ENCODE measurements at places on chromosomes 6 and 20.

GRCh38 chr6:150729188-150729748 is 129.6 kb downstream of the PLEKHG1 start:
- DNase-seq, result no peak

- no peak for DNase-seq
These were observed 1.2 kb upstream of the ACSS1 start for GRCh38 chr20:25058847-25059810.

- no peak for DNase-seq
These were observed 50.5 kb upstream of the GCM1 start for GRCh38 chr6:53199156-53199555.

GRCh38 chr20:17797161-17797560 is 97.4 kb downstream of the BANF2 start:
- DNase-seq, result no peak

DNA sequence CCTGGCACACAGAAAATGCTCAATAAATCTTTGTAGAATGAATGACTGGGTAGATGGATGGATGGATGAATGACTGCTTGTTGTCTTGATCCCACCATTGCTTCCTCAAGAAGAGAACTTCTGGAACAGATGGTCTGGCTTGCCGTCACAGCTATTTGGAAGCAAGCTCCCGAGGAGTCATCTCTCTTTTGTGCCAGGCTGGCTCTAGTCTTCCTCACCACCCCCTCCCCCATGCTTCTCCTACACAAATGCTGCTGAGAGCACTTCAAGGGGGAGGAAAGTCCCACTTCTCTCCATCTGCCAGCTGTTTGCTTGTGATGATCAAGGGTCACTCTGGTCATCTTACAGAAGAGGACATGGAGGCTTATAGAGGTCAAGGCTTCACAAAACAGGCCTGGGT is 11.6 kb upstream of the KCNG1 start:
- no peak for DNase-seq

GRCh38 chr20:14609328-14610221 is 272.2 kb upstream of the FLRT3 start:
- no peak for DNase-seq

DNA sequence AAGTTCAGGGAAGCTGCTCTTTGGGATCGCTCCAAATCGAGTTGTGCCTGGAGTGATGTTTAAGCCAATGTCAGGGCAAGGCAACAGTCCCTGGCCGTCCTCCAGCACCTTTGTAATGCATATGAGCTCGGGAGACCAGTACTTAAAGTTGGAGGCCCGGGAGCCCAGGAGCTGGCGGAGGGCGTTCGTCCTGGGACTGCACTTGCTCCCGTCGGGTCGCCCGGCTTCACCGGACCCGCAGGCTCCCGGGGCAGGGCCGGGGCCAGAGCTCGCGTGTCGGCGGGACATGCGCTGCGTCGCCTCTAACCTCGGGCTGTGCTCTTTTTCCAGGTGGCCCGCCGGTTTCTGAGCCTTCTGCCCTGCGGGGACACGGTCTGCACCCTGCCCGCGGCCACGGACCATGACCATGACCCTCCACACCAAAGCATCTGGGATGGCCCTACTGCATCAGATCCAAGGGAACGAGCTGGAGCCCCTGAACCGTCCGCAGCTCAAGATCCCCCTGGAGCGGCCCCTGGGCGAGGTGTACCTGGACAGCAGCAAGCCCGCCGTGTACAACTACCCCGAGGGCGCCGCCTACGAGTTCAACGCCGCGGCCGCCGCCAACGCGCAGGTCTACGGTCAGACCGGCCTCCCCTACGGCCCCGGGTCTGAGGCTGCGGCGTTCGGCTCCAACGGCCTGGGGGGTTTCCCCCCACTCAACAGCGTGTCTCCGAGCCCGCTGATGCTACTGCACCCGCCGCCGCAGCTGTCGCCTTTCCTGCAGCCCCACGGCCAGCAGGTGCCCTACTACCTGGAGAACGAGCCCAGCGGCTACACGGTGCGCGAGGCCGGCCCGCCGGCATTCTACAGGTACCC is at the start of gene ESR1:
Gene ESR1 (plus strand): TSS at position 170 of the 858 bp plus-strand sequence. CDS start 231 bp downstream, at position 401.
- no peak for DNase-seq

DNA sequence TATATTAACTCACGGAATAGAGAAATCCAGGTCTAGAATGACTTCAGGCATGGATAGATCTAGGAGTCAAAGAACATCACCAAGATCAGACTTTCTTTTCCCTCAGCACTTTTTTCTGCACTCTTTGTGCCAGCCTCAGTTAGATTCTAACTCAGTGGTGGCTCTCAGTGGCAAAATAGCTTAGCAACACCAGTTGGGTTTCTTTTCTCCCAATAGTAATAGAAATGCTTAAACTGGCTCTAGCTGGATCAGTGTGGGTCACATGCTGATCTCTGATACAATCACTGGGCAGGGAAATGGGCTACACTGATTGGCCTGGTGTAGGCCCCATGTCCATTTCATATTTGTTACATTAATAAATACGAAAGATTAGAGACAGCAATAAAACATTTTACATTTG is 44.2 kb upstream of the ARFGEF2 start:
- DNase-seq, result no peak

- DNase-seq, result no peak
These were observed 57.3 kb upstream of the SGK1 start for GRCh38 chr6:134375220-134375580.

DNA sequence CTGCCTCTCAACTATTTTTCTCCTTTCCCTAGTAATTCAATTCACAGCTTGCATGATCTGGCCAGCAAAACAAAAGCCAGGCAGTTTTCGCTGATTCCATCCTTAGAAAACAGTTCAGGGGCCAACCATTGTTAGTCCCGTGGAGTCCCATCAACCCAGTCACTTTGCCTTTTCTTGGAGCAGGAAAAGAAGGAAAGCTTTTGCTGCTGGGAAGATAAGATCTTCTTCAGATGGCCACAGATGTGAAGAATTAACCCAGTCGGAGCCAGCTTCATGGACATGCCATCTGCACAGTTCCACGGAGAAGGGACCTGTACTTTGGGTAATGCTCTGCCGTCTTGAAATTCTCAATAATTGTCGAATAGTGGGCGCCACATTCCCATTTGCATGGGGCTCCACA is 76.9 kb upstream of the TSHZ2 start:
- no peak for DNase-seq

DNA sequence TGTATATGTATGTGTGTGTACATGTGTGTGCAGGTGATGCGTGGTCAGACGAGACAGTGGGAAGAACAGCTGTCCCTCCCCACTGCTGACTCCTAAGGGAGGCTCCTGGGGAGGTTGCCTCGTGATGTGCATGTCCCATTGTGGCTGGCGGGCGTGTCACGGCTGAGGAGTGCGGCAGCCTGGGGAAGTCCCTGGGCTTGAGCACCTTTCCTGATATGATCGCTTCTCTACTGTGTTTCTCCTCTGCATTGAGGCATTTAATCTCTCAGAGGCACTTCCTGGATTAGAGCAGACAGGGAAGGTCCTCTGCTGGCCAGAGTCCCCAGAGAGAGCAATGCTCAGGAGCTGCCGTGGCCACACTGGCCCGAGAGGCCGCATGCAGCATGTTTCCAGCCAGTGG is 11.4 kb downstream of the NPBWR2 start:
- no peak for DNase-seq

DNA sequence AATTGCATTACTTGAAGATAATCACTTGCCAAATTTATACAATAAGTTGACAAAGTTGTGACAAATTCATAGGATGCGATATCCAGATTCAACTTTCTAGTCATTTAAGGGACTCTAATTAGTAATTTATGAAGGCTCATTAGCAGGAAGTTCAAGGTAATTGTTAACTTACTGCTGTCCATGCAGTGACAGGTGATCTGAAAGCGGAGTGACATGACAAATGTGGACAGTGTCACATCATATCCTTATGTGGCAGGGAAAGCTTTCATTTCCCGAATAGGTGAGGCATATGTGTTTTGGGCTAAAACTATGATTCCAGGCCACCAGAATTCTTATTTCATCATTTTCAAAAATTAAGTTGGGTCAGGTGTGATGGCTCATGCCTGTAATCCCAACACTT is 115.9 kb upstream of the BMP2 start:
- no peak for DNase-seq

DNA sequence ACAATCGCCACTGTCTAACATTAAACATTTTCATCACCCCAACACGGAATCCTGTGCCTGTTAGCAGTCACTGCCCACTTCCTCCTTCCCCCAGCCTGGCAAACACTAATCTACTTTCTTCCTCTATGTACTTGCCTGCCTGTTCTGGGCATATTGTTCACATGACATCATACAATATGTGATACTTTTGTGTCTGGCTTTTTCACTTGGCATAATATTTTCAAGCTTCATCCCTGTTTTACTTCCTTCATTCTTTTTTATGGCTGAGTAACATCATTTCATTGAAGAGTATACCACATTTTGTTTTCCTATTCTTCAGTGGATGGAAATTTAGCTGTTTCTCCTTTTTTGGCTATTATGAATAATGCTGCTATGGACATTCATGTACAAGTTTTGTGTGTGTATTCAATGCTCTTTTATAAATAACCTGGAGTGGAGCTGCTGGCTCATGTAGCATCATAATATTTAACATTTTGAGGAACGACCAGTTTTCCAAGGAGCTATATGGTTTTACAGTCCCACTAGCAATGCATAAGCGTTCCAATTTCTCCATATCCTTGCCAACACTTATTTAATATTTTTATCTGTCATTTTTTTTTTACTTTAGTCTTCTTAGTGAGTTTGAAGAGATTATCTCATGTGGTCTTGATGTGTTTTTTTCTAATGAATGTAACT is 360.1 kb downstream of the HDGFL1 start:
- DNase-seq, result no peak

DNA sequence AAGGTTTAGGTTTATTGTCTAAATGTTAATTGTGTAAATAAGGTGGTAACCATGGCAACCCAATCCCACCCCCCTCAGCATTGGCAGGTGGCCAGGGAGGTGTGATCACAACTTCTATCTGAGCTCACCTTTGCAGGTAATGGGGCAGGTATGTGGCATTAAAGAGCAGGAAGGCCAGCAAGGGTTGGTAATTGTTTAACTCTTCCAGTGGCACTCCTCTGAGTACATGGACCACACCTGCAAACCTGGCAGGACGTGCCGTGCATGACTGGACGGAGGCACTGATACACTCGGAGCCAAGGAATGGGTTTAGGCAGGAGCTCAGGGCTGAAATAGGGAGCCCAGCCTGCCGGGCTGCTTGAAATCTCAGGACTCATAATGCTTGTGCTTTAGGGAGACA is 107.0 kb upstream of the BMP2 start:
- no peak for DNase-seq

DNA sequence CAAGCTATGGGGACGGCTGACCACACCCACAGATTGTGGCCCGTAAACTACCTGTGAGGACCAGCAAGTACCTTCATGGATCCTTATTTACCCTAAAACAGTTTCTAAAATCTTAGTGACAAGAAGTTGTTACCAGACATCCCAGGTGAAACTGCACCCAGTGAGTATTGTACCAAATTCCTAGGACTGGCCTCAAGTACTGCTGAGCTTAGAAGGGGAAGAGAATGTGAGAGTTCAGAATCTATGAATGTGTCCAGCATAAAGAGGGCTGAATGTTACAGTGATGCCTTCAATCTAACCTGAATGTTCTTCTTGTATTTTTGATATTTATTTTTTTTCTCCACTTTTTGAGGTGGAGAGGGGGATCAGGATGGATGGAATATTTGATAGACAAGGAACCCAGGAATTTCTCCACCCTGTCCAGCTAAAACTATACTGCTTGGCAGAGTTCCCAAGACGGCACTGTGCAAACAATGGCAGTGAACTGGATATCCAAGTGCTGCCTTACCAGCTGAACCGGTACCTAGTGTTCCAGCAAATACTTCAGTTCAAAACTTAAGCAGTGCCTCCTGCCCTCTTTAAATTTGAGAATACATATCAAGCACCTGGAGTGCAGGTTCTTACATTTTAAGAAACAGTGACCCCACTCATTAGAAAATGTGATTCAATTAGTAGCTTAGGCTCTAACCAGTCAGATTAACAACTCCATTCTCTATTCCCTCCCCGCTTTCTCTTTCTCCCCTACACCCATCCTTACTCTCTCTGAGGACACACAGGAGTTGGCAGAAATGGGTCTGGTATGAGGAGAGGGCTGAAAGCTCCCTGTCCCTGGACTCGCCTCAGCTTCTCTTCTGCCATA is 427.3 kb upstream of the FLRT3 start:
- no peak for DNase-seq

GRCh38 chr6:169208011-169208410 is 45.6 kb downstream of the THBS2 start:
- no peak for DNase-seq

Measured in stimulated activated CD4-positive, alpha-beta T cell treated with anti-CD3 and anti-CD28 coated beads, Interleukin-4, amount 100 ng/mL, for 1 hour (primary cell).